ENCODE measurements at places on chromosomes 5 and 9. TPM values are rescaled to one million over a fixed set of nuclear protein-coding genes. Genes with fewer than 3 reads are reported as not detected.

The ADAMTSL1 gene
- total RNA-seq = not detected

The TMC1 gene
- total RNA-seq = not detected

The PLPP7 gene
- total RNA-seq = 0.34 TPM

The LCN1 gene
- not detected for total RNA-seq

The GNA14 gene
- not detected for total RNA-seq

The SPARC gene
- not detected for total RNA-seq

The RNF20 gene
- total RNA-seq = 46.8 TPM

The PCDHA8 gene
- total RNA-seq = not detected

The KLHL3 gene
- total RNA-seq = 25.4 TPM
